ENCODE measurements at places on chromosomes 6 and 20.

DNA sequence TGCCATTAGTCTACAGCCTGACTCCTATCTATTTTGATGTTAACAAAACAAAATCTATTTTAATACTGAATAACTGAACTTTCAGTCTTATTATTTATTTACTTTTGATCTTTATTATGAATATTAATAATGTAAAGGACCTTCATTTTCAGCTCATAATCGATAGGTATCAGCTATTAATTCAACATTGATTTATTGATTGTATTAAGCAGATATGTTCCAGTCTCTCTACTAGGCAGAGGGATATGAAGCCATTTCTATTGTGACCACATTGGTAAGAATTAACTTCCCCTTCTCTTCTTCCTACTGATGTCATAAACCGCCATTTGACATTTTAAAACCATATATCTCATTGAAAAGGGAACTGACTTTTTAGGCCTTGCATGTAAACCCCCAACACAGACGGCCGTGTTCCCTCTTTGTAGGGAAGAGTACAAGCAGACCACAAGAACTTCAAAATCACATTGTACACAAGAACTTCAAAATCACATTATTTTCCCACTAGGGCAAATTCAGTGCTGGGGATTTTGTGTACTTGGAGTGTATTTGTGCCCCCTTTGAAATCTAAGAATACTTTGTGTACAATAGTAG is 69.5 kb upstream of the FABP7 start:
- no peak for DNase-seq

GRCh38 chr6:133806382-133807140 is 82.4 kb upstream of the TCF21 start:
- no peak for DNase-seq

GRCh38 chr6:118708744-118709143 is 57.4 kb upstream of the CEP85L start:
- no peak for DNase-seq

DNA sequence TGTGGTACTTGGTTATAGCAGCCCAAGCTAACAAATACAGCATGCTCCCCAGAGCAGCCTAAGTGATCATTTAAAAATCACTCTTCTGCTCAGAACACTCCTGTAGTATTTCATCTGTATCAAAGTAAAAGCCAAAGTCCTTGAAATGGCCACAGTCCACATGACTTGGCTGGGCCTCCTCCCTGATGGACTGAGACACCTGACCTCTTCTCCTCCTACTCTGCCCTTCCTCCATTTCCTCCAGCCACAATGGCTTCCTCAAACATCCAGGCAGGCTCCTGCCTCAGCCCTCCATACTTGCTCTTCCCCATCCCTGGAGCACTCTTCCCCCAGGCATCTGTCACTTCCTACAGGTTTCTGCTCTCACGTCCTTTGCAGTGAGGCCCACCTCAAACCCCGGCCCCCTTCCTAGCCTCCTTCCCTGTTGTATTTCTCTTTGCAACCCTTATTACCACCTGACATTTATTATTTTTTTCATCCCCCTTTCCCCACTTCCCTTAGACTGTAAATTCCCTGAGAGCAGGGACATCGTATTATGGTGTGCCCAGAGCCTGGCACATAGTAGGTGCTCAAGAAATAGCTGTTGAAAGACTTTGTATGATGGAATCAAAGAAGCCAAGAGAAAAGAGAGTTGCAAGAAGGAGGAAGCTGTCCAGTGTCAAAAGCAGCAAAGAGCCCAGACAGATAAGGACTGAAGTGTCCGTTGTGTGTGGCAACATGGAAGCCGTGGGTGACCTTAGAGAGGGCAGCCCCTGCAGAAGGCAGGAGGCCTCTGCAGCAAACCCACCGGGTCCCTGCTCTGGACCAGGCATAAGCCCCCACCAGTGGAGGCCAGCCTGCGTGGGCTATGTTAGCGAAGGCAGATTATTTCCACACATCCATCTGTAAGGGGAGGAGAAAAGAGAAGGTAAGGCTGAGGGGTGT is 87.5 kb downstream of the TRERF1 start:
- no peak for DNase-seq

DNA sequence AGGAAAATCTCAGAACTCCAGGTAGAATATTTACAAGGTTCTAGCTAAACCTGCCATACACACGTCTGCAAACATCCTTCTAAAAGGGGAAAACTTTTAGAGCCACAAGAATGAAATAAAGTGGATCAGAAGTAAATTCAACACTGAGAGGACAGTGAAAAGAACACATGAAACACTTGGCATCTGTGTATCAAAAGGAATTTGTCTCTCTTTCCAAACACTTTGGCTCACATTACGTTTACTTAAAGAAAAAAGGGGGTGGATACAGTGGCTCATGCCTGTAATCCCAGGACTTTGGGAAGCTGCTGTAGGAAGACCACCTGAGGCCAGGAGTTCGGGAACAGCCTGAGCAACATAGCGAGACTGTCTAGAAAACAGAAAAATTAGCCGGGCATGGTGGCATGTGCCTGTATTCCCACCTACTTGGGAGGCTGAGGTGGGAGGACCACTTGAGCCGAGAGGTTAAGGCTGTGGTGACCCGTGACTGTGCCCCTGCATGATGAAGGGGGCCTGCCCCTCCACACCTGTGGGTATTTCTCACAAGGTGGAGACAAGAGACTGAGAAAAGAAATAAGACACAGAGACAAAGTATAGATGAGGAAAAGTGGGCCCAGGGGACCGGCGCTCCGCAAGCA is 35.4 kb downstream of the NINL start:
- DNase-seq, result no peak
